T-helper 9 cell (primary cell): ENCODE measurements at places on chromosomes 7 and 10.

DNA sequence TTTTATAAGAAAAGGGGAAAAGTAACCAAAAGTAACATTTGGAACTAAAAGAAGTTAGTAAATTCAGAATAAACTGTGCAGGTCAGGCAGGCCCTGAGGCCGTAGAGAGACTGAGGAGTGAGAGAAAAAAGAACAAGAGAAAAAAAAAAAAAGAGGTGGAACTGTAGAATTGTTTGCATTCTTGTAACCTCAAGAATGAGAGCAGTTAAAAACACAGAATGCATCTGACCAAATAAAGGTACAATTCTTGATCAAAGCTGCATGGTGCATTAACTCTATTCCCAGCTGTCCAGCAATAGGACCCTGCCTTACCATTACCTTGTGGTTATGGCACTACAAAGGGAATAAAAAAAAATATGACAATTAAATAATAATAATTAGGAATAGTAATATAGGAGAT, 170.1 kb upstream of the SEMA3A start:
- no peak for DNase-seq

GRCh38 chr7:102991540-102992214, 78.9 kb downstream of the LRRC17 start:
- no peak for DNase-seq

GRCh38 chr10:11715815-11716494, 26.2 kb upstream of the ECHDC3 start:
- no peak for DNase-seq

GRCh38 chr7:33932221-33932620, 26.9 kb downstream of the BMPER start:
- DNase-seq: no peak

- DNase-seq: no peak
Observed at GRCh38 chr7:2159176-2159520, 73.6 kb downstream of the MAD1L1 start.

- DNase-seq: no peak
Observed at GRCh38 chr10:16966991-16967865, 150.0 kb upstream of the RSU1 start.

- DNase-seq: no peak
Observed at GRCh38 chr7:97003262-97004246, 1.8 kb upstream of the DLX6 start.
